NCI-H2107 (cell line): ENCODE measurements at places on chromosomes 7 and 10.
A peak's percentile ranks its signal among the peaks of the same experiment; 100 is the strongest.

DNA sequence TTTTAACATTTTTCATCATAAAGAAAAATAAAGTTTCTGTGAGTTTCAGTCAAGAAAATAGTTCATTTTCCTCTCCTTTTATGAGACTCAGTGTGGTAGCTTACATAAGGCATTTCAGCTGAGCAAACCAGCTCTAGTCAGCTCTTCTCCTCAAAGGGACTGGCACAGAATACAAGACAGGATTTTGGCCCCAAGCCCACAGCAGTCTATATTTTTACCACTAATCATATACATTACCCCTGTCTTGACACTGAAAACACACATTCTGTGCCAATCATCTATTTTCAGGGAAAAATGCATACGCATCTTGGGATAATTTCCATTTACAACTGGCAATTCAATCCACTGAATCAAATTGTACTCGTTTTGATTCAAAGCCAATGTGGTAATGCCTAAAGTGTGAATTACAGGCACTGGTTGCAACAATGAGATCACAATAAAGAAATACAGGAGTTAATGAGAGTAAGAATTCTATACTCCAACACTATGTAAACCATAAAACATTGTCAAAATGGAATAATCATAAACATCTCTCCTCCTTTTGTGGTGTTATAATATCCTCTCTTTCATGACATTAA is 186.4 kb downstream of the CACNA2D1 start:
- no peak for DNase-seq

DNA sequence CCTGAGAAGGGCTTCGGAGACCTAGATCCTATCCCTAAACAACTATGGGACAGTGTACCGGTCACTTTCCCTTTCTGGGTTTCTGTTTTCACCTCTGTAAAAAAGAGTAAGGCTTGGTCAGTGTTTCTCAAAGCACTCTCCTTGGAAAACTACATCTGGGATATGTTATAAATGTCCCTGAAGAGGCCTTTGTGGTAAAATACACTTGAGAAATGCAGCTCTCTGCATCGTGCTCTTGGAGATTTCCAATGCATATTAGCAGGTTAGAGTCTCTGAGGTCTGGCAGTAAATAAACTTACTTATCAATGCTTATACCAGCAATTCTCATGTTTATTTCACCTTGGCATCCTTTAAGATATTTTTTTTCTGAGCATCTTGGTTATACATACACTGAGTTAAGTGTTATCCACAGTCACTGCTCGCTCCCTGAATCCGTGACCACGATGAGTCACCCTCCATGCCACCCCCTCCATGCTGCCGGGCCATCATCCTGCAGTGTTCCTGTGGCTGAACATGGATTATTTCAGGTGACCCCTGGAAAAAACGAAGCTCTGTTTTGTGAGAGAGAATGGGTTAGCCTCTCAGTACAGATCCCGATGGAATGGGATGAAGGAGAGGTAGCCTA is 3.3 kb upstream of the TBXAS1 start:
- no peak for DNase-seq

DNA sequence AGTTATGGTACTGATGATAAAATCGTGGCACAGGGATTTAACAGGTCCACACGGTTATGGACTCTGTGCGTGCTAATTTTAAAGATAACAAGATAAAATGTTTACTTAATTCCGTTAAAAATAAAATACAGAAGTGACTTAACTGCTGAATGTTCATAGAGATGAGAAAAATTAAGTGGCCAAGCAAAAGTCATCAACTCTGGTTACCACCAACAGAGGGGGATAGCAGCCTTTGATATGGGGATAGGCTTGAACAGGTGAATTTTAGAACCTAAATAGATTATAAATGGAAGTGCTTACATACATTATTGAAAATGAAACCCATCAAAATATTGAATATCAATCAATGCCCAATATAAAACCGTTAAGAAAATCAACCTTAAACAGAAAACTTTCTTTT is 245.0 kb downstream of the WDR37 start:
- DNase-seq = no peak

GRCh38 chr7:1422512-1423263 is 36.6 kb downstream of the MICALL2 start:
- DNase-seq = peak; percentile 76

DNA sequence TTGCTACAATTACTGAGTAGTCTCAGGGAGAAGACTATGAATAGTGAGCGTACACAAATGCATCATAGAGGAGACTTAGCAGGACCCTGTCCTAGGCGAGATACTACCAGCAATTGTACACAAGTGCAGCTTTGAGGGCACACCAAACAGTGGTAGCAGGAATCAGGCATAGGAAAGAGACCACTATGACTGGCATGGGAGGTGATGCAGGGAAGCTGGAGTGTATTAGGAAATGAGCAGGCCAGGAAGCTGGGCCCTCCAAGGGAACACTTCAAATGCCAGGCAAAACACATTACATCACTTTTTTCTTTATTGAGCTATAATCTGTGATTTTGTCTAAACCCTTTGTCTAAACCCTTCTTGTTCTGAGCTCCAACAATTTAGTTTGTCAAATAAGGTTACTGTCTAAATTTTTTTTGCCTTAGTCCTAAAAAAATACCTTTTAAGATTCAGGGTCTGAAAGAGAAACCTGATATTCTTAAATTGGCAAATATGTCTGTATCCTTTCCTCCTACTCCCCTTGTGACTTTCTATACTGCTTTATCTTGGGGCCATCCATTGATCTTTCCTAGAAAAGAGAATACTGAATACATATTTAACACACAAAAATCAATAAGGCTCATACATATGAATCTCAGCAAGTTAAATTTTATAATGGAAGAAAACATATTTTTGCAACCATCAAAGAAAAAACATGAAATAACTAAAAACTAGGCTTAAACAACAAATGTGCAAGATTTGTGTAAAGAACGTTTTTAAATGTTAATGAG is 193.8 kb upstream of the PHYHIPL start:
- DNase-seq = no peak

GRCh38 chr7:45984386-45985295 is 63.6 kb upstream of the IGFBP3 start:
- DNase-seq = no peak

- no peak for DNase-seq
These were observed 68.3 kb upstream of the MGMT start for GRCh38 chr10:129398711-129399141.

GRCh38 chr10:35921866-35922350 is 279.8 kb upstream of the FZD8 start:
- no peak for DNase-seq

- no peak for DNase-seq
These were observed 64.4 kb upstream of the RSBN1L start for GRCh38 chr7:77631820-77632219.

DNA sequence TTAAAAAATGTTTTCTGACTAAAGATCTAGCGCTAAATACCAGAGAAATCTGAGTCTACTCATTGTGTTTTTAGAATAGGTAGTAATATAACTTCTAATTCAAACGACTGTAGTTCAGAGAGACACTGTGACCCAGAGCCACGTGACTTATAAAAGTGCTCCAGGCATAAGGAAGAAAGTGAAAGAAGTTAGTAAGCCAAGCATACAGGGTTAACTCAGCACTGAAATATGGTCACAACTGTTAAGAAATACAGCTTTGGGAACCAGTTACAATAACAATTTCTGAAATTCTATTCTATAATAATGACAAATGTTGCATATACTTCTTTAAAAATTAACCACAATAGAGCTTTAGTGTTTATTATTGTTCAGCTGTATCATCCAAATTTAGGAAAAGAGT is 119.1 kb downstream of the TFEC start:
- DNase-seq = no peak

DNA sequence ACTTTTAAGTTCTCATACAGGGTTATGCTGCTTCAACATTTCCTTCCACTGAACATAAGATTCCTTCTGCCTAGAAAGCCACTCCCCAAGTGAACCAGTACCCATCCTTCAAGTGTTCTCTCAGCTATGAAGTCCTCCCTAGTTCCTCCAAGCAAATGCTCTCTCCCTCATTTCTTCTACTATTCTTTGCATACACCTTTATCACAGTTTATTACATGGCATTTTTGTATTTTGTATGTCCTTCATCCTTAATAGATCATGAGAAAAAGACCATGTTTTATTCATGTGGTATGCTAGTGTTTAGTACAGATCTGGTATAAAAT is 1.9 kb downstream of the SYPL1 start:
- DNase-seq = no peak

- no peak for DNase-seq
These were observed 31.5 kb upstream of the NRP1 start for GRCh38 chr10:33365871-33366411.

DNA sequence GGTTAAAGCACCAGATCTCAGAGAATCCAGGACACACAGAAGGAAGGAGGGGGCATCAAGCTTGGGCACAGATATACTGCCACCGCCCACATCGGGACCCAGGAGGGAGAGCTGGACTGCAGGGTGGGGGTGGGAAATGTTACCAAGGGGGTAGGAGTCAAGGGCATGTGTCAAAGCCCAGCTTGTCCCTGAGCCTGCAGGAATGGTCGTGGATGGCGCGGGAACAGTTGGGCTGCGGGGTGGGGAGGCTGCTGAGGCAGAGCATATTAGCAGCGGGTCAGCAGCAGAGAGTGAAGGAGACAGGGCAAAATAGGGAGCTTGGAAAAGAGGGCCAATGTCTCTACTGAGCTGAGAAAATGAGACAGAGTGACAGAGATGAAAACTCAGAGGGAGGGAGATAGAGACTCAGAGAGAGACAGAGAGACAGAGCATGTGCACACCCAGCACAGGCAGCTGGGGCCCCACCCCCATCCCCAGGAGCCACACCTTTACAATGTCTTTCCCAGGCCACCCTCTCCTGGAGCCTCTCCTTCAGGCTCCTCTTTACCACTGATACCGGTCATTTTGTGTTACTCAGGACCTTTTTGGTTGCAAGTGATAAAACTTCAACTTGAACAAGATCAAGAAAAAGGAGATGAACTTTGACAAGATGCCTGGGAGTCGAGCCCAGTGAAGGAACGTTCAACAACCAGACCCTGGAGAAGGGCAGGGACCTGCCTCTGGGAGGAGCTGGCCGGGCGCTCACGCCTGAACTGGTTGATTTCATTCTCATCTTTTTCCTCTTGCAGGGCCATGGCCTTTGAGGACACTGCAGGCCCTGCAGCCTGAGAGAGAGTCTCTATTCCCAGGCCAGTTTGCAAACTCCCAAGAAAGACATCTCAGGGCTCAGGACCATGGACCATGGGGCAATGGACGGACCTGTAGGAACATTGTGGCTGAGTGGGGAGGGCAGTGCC is 50.0 kb downstream of the AOC1 start:
- DNase-seq = no peak

DNA sequence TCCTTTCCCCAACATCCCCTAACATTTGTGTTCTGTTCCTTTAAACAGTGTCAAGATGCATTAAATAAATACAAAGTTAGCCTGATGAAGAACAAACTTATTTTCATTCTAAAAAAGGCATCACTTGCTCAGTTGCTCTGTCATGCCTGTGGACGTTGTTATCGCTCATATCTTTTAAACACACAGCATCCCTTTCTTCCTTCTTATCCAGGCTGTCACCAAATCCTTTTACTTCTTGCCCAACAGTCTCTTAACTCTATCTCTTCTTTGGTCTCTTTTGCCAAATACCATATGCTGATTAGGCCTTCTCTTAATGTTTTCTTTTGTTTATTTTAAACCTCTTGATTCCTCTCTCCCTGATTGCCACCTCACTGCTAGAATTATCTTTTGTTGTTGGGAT is 43.9 kb downstream of the DKK1 start:
- no peak for DNase-seq

DNA sequence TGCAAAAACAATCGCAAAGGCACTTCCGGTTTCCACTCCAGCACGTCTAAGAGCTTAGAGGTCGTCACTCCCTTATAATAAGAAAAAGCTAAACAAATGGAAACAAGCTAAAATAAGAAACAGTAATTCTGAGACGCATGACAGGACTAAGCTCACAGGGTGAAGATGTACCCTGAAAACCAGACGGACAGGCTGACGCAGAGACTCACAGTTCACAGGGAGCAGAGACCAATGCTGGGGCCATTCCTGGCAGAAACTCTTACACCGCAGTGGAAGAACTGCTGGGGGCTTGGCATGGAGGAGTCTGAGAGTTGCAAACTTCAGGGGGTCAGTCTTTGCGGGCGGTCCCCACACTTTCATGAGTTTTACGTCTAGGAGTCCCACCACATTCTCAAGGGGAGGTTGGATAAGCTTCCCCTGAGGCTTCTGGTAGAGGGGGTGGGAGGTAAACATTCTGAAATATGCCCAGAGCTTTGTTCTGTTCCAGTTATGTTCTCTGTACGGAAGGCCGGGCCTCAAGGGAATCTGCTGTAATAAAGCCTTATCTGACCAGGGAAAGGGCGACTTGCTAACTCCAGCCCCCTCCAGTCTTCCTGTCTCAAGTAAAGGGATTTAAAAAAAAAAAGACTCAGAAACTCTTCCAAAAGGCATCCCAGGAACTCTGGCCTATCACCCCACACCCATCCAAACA is 47.8 kb downstream of the BRI3 start:
- no peak for DNase-seq

- no peak for DNase-seq
These were observed 37.7 kb downstream of the ATXN7L1 start for GRCh38 chr7:105838627-105839231.

DNA sequence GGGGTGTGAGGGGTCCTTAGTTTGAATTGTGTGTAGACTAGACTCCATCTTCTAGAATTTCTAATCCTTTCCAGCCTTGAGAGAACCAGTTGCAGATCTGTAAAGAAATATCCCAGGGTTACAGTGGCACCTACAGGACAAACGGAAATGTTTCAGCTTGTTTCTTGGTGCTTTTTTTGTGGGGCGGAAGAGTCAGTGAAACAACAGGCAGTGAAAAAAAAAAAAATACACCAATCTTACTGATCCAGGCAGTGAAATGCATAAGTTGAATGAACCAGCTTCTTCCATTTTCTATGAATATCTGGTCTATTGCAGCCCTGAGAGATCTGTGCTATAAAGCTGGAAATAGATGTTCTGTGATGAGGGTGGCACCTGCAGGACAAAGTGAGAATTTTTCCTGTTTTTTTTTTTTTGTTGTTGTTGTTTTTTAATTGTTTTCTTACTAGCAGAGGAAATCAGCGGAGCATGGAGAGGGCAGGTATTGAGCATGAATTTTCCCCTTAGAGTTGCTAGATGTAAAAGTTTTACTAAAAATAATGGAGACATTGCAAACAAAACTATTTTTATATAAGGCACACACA is 81.9 kb upstream of the DYNC1I1 start:
- DNase-seq = peak; percentile 40

DNA sequence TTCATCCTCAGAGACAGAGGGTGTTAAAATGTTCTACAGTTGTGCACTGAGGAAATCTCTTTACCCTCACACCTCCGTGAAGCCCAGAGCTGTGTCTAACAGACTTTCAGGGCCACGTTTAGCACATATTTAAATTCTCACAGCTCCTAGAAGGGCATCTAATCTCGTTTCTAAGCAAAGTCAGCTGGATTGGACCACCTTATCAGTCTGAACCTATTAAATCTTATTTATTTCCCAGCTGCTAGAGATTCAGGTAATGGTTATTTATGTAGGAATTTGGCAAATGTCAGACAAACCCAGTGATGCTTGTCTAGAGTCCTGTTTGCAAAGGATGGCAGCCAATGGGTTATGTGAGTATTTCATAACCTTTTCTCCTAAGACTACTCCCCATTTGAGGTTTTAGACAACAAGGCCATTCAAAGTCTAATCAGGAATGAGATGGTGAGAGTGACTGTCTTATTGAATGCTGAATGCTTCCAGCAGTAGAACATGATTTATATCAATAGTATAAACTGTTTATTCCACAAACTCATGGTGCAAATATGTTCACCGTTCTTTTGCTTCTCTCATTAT is 54.8 kb upstream of the EXOC4 start:
- no peak for DNase-seq

GRCh38 chr10:96609510-96609909 is 22.7 kb upstream of the TM9SF3 start:
- no peak for DNase-seq

GRCh38 chr7:102042016-102042656 is 224.7 kb downstream of the CUX1 start:
- DNase-seq = no peak
